ENCODE measurements at places on chromosomes 2 and 18.

DNA sequence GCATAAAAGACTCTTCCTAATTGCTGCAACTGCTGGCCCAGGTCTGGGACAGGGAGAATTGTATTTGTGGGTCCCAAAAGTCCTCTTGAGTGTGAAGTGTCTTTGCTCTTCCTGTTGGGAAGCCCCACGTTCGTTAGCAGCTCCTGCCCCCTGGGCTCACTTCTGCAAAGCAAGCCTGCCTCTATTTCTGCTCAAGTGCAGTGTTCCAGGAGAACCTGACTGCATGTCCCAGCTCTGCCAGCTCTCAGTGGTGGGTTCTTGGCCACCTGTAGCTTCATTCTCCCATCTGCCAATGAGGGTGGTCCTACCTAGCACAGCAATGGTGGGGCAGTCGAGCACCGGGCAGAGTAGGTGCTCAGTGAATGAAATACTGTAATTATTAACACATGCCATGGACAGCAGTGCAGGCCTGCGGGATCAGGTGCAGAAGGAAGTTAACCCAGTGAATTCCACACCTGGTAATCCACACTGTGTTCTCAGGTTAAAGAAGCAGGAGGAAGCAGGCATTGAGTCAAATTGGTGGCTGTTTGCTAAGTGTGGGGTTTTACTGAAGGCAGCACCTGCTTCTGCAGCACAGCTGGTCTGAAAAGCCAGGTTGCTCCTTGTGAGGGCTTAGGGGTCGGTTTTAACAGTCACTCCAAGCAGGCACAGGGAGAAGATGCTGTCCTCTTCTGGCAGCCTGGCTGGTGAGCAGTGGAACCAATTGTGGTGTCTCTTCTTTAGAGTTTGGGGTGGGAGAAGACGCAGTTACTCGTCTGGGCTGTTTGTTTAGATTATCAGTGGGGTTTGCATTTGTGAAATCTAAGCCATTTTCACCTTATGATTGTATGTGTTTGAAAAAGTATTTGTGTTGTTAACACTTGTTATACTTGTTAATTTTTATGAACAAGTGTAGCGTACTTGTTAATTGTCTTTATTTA lies 54.3 kb downstream of the DGKD start:
- no peaks in the 10 kb centered on the region for H3K27me3 ChIP-seq
- H3K27ac ChIP-seq: no peak overlapping the region
- H3K4me1 ChIP-seq: peaks cover 26% of the 10 kb centered on the region
- no peaks in the 10 kb centered on the region for H3K36me3 ChIP-seq
- no peak for DNase-seq

DNA sequence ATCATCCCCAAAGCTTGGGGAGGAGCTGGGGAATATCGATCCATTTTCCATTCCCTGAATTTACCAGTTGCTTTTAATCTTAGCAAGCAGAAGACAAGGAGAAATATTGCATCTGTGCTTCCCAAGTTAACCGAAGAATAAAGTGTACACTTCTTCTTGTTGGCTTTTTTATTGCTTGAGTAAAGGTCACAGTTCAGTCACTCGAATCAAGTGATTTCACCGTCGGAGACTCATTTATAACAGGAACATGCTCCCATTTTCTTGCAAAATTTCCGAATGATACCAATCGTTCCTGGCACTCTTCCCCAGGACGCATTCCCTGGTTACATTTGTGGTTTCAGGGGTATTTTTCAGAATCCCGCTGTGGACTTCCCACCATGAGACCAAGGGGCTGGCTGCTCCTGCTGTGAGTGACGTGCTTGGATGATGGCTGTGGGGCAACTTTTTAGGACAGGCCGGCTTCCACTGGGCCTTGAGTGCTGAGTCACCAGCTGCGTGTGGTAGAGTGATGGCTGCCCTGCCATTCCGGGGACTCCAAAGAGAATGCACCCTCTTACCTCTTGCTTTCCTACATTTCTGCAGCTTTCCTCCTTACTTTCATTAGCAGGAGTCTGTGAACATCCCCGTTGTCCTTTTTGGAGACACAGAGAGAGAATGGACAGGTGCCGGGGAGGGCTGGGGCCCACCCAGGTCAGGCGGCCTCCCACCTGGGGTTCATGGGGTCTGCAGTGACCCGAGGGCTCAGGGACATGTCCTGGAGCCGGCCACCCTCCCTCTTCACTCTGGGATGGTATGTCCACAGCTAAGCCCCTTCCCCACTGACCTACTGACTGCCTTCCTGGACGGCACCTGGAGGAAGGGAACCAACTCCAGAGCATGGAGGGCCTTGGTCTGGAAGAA lies 60.7 kb upstream of the HDAC4 start:
- H3K27ac ChIP-seq: no peak overlapping the region
- H3K4me3 ChIP-seq: no peak overlapping the region
- no peak for DNase-seq
- no peaks in the 10 kb centered on the region for H3K36me3 ChIP-seq
- H3K27me3 ChIP-seq: no peaks in the 10 kb centered on the region

GRCh38 chr18:79797518-79798345 lies at the start of gene KCNG2:
Gene KCNG2, plus strand, starts transcription at chr18:79797938. Its CDS starts 65,730 bp downstream, at chr18:79863668.
- peak within 1 kb of the TSS; percentile 26 for H3K4me3 ChIP-seq
- peaks cover 53% of the 10 kb centered on the region for H3K27me3 ChIP-seq
- peak; percentile 64 for DNase-seq
- H3K27ac ChIP-seq: no peak within 1 kb of the TSS
- H3K36me3 ChIP-seq: no peaks in the 10 kb centered on the region

- H3K4me3 ChIP-seq: no peak overlapping the region
- no peak overlapping the region for H3K27ac ChIP-seq
- H3K36me3 ChIP-seq: no peaks in the 10 kb centered on the region
- DNase-seq: no peak
- H3K4me1 ChIP-seq: no peaks in the 10 kb centered on the region
Measured at GRCh38 chr18:8769509-8770095, 64.2 kb downstream of the MTCL1 start.

GRCh38 chr2:195312662-195313061 lies 344.4 kb upstream of the SLC39A10 start:
- no peaks in the 10 kb centered on the region for H3K27me3 ChIP-seq
- no peak for DNase-seq
- H3K36me3 ChIP-seq: no peaks in the 10 kb centered on the region
- H3K27ac ChIP-seq: no peak overlapping the region
- no peaks in the 10 kb centered on the region for H3K4me1 ChIP-seq

- H3K36me3 ChIP-seq: no peaks in the 10 kb centered on the region
- no peaks in the 10 kb centered on the region for H3K27me3 ChIP-seq
- DNase-seq: no peak
- H3K27ac ChIP-seq: no peak overlapping the region
Measured at GRCh38 chr18:72086421-72086820, 457.7 kb downstream of the CBLN2 start.

DNA sequence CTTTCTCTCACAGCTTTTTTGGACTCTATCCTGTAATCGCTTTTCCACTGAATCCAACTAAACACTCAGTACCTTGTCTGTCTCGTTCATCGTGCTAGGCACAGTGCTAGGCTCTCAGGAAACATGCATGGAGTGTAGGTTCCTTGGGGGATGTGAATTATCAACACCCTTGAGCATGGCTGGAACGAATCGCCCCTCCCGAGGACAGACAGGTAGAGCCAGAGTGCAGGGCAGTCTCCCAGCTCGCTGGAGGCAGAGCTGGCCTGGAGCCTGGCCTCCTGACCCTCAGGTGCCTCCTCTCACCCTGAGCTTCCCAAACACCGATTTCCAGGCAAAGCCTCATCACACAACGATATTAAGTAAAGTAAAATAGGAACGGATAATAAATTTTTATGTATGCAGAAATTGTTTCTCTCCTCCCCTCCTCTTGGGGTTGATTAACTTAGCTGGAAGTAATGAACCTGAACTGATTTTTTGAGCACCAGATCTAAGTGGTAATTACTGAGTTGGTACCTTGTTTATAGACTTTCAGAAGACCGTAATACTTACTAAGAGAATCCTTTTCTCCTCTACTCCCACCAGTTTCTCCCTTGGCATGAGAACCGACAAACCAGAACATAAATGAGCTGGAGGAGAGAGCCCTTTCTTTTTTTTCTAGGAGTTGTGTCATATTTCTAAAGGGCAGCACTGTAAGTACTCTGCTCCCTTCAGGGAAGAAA lies 90.5 kb downstream of the MSH2 start:
- DNase-seq: no peak
- no peaks in the 10 kb centered on the region for H3K36me3 ChIP-seq
- no peak overlapping the region for H3K27ac ChIP-seq
- no peaks in the 10 kb centered on the region for H3K27me3 ChIP-seq
- H3K4me3 ChIP-seq: no peak overlapping the region

- H3K4me1 ChIP-seq: peaks cover 5% of the 10 kb centered on the region
- no peaks in the 10 kb centered on the region for H3K27me3 ChIP-seq
- H3K27ac ChIP-seq: no peak overlapping the region
- H3K36me3 ChIP-seq: no peaks in the 10 kb centered on the region
- no peak for DNase-seq
Measured at GRCh38 chr18:59456657-59457056, 97.6 kb upstream of the LMAN1 start.

DNA sequence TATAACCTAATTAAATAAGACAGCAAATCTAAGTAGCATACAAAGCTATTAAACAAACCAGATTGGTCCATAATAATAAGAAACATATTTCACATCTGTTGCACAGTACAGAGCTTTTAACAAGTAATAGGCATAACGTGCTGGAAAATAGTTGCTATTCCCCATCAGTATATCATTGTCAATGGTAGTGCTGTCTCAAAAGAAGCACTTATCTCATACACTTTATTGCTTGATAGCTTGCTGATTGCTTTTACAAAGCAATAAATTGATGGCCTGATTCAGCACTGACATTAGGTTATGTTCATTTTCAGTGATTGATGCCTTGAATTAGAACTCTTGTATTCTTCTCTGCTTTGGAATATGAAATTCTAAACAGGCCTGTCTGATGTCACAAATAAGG lies 641.7 kb downstream of the CBLN2 start:
- H3K27ac ChIP-seq: no peak overlapping the region
- H3K27me3 ChIP-seq: no peaks in the 10 kb centered on the region
- H3K4me1 ChIP-seq: no peaks in the 10 kb centered on the region
- H3K4me3 ChIP-seq: no peak overlapping the region
- H3K36me3 ChIP-seq: no peaks in the 10 kb centered on the region

DNA sequence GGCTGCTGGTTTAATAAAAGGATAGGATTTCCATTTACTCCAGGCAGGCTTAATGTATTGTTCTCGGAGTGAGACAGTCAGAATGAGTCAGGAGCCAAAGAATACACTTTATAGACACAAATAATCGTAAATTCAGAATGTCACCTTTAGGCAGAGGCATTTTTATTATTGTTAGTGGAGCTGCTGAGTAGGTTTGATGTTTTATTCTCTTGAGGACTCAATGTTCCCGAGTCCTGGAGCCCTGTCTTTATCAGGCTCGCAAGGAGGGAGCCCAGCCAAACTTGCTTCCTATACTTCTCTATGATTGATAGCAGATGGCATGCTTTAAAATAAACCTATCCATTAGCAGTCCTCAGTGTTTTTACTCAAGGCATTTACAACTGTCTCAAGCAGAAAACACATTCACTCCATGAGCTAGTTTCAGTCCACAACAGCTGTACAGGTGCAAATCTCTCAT lies 492.3 kb upstream of the ZEB2 start:
- no peak overlapping the region for H3K4me3 ChIP-seq
- no peak overlapping the region for H3K27ac ChIP-seq
- no peaks in the 10 kb centered on the region for H3K27me3 ChIP-seq
- DNase-seq: no peak

DNA sequence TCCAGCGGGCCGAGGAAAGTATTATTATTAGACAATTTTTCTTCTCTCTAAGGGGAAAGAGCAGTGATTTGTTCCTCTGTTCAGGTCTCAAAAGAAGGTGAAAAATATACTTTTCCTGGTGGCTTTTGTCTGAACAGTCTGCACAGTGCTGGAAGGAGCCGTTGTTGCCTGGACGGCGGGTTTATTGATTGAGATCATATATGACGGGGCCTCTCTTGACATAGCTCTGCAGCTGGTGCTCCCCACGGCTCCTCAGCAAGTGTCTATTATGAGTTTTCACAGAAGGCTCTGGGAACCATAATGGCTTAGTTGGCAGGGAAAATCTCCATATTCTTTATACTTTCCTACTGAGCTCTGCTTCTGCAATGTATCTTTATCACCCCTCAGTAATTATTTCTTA lies 42.9 kb downstream of the FSHR start:
- DNase-seq: no peak
- H3K27me3 ChIP-seq: no peaks in the 10 kb centered on the region
- H3K36me3 ChIP-seq: no peaks in the 10 kb centered on the region
- no peak overlapping the region for H3K27ac ChIP-seq
- no peak overlapping the region for H3K4me3 ChIP-seq
- H3K4me1 ChIP-seq: no peaks in the 10 kb centered on the region

GRCh38 chr2:136281281-136282114 lies 163.5 kb upstream of the CXCR4 start:
- DNase-seq: no peak
- no peaks in the 10 kb centered on the region for H3K36me3 ChIP-seq
- H3K27ac ChIP-seq: no peak overlapping the region
- H3K4me3 ChIP-seq: no peak overlapping the region
- no peaks in the 10 kb centered on the region for H3K4me1 ChIP-seq

GRCh38 chr2:58427572-58428095 lies 186.5 kb upstream of the FANCL start:
- peaks cover 15% of the 10 kb centered on the region for H3K27me3 ChIP-seq
- H3K4me3 ChIP-seq: peak overlapping the region; percentile 37
- H3K4me1 ChIP-seq: no peaks in the 10 kb centered on the region
- H3K36me3 ChIP-seq: no peaks in the 10 kb centered on the region
- H3K27ac ChIP-seq: no peak overlapping the region
- no peak for DNase-seq

DNA sequence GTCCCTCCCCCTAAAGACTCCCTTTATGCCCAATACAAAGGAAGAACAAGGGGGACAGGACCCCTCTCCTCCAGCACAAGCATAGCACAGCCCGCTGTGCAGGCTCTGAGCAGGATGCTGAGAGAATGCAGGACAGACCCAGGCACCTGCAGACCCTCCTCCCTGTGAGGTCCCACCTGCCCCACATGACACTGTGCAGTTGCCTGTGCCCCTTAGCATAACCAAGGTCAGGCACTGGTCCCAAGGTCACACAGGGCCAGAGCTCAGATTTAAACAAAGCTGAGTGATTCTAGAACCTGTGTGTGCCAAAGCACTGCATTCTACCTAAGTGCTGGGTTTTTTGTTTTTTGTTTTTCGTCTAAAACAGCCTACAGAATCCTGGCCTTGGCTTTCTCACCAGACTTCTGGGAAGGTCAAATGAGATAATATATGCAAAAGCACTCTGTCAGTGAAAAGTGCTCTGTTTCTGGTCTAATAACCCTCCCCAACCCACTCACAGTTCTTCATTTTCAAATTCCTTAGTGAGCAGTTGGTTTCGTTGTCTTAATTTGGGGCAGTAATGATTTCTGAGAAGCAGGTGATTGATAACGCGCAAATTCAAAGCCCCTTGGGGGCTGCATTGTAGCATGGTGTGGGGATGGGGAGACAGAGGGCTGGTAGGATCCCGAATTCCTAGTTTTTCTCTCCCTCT lies 125.7 kb downstream of the KCTD1 start:
- no peak overlapping the region for H3K4me3 ChIP-seq
- H3K36me3 ChIP-seq: no peaks in the 10 kb centered on the region

- H3K27me3 ChIP-seq: no peaks in the 10 kb centered on the region
- no peak overlapping the region for H3K4me3 ChIP-seq
- DNase-seq: no peak
- no peaks in the 10 kb centered on the region for H3K36me3 ChIP-seq
- H3K27ac ChIP-seq: no peak overlapping the region
Measured at GRCh38 chr2:148042219-148042618, 21.3 kb downstream of the MBD5 start.

- peaks cover 3% of the 10 kb centered on the region for H3K4me1 ChIP-seq
- peaks cover 86% of the 10 kb centered on the region for H3K36me3 ChIP-seq
- H3K4me3 ChIP-seq: no peak overlapping the region
- no peaks in the 10 kb centered on the region for H3K27me3 ChIP-seq
Measured at GRCh38 chr2:86453836-86454235, 12.7 kb downstream of the KDM3A start.

- DNase-seq: no peak
- H3K4me1 ChIP-seq: no peaks in the 10 kb centered on the region
- H3K4me3 ChIP-seq: no peak overlapping the region
- no peaks in the 10 kb centered on the region for H3K27me3 ChIP-seq
- H3K36me3 ChIP-seq: no peaks in the 10 kb centered on the region
Measured at GRCh38 chr2:29307519-29307918, 192.3 kb downstream of the CLIP4 start.

Data from upper lobe of right lung (tissue), 1 donor.